ENCODE measurements at places on chromosomes 1 and 21.

DNA sequence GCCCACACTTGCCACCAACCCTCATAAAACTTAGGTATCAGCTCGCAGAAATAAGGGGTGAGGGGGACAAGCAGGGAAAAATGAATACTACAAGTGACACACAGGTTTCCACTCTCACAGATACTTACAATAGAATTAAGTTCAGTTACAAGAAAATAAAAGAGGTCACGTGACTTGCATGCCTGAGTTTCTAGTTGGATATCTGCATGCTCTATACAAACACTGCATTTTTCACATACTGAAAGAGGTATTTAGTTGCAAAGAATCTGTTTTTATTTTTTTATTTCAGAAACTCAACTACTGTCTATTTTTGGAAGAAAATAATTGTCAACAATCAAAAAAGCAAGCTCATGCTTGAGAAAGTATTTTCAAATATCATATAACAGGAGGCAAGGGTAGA is 43.5 kb downstream of the DPYD start:
- DNase-seq = no peak

GRCh38 chr1:41404308-41404761 is 43.1 kb downstream of the FOXO6 start:
- peak; percentile 28 for DNase-seq

DNA sequence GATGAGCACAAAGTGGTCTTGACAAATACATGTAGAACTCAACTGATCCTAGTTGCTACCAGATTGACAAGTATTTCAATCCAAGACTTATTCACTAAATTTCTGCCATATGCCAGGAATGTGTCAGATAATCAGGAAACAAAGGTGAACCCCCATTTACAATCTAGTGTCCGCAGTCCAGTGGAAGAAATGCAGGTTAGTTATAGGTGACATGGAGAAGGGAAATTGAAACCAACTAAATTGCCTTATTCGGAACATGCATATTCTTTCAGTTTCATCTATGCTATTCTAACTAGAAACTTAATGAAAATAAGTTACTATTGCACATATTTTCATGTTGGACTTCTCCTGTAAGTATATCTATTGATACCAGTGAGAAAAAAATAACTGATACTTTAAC is 209.4 kb downstream of the COL24A1 start:
- no peak for DNase-seq

GRCh38 chr1:162215902-162216301 is 146.4 kb downstream of the NOS1AP start:
- no peak for DNase-seq

- no peak for DNase-seq
Measured at GRCh38 chr1:89739013-89739843, 81.6 kb upstream of the LRRC8D start.

DNA sequence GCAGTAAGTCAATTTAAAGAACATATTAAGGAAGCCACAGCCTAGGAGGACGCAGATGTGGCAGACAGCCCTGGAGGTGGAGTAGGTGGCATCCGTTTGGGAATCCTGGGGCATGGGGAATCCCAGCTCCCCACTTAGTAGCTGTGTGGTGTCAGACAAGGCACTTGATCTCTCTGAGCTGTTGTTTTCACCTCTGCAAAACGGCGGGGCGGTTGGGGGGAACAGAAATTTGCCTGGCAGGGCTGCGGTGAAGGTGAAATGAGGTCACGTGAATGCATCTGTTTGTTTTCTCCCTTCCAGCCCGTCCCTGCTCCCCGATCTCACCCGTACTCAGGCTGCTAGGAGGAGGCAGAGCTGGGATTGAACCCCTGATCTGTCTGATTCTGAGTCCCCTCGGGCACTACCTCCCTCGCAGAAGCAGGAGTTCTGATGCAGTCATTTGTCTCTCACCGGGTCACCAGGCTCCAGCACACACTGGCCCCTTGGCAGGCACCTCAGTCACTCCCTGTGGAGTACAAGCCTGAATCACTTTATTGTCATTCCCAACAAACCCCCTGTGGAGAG is 2.2 kb upstream of the LAPTM5 start:
- no peak for DNase-seq

- peak; percentile 60 for DNase-seq
Measured at GRCh38 chr1:99943223-99943794, 26.5 kb upstream of the SLC35A3 start.

DNA sequence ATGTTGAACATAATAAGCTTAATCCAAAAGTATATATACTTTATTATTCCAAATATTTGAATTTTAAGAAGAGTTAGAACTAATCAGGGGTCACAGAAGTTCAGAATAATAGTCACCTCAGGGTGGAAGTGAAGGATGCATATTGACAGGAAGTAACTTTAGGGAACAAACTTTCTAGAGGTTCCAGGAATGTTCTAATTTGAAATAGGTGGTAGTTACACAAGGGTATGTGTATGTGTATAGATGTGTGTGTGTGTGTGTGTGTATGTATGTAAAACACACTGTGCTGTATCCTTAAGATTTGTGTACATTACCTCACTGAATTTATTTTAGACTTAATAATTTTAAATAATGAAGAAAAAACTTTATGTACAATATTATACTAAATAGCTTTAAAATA is 110.4 kb downstream of the ACBD6 start:
- no peak for DNase-seq

DNA sequence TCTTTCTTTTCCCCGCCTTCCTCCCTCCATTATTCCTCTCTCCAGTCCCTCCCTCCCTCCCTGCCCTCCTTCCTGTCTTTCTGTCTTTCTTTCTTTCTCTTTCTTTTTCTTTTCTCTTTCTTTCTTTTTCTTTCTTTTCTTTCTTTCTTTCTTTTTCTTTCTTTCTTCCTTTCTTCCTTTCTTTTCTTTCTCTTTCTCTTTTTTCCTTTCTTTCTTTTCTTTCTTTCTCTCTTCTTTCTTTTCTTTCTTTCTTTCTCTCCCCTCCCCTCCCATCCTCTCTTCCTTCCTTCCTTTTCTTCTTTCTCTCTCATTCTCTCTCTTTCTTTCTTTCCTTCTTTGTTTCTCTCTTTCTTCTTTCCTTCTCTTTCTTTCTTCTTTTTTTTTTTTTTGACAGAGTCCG is 402.2 kb upstream of the PLXNA2 start:
- DNase-seq = no peak

DNA sequence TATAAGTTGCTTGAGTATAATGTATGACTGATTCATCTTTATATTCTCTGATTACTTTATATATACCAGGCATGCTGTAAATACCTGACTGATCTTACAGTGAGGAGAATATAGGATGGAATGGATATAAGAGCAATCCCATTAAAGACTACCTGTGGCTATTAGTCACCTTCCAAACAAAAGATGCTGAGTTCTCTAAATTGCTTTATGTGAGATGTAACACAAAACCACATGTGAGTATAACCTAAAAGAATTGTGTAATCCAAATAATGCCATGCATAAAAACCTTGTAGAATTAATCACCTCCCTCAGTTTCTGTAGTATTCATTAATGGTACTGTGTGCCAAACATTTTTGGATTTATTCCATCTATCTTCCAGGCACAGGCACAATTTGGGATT is 134.6 kb upstream of the LRRC7 start:
- DNase-seq = no peak

DNA sequence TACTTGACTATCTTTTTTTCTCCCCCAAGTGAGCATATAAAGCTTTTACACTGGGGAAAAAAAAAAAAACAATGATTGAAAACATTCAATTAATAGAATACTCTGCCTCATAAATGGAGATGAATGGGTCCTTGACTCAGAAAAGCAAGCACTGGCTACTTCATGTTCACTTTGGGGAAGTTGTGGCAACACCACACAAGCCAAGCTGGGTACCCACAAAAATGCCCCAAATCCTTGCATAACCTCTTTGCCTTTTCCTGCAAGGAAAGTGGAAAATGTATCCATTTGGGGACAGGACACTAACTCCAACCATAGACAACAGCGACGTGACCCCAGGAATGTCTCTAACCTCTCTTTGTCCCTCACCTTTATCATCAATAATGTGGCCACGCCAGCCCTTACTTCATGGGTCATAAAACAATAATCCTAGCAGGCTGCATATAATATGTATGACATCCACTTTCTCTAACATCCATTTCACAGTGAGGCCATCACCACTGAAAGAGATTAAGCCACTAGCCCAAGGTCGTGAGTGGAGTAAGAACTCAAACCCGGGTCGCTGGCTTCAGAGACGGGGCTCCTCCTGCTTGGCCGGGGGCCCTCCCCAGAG is 2.3 kb downstream of the ECE1 start:
- DNase-seq = no peak

- no peak for DNase-seq
Measured at GRCh38 chr1:245666412-245666811, 511.6 kb downstream of the KIF26B start.

Measured in fibroblast of lung (primary cell).